ENCODE measurements at places on chromosomes 4 and X.

GRCh38 chrX:65811558-65812228, 144.2 kb downstream of the MSN start:
- no peak for DNase-seq

DNA sequence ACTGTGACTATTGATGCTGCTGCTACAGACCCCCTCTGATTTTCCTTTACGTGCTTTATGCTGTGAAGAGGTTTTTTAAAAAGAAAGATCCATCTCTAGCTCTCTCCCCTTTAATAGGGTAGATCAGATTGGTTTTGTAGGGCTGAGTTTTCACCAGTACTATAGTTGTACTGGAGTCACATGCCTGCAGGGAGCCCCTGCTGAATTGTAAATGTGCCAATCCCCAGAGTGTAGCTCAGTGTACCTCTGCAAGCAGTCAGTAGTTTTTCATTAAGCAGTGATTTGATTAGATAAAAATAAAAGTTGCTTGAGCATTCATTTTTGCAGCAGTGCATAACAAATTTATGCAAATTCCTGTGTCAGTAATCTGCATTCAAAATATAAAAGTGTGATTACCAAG, 179.2 kb downstream of the IL1RAPL2 start:
- no peak for DNase-seq

GRCh38 chr4:70920592-70920991, 18.4 kb downstream of the MOB1B start:
- DNase-seq: no peak

DNA sequence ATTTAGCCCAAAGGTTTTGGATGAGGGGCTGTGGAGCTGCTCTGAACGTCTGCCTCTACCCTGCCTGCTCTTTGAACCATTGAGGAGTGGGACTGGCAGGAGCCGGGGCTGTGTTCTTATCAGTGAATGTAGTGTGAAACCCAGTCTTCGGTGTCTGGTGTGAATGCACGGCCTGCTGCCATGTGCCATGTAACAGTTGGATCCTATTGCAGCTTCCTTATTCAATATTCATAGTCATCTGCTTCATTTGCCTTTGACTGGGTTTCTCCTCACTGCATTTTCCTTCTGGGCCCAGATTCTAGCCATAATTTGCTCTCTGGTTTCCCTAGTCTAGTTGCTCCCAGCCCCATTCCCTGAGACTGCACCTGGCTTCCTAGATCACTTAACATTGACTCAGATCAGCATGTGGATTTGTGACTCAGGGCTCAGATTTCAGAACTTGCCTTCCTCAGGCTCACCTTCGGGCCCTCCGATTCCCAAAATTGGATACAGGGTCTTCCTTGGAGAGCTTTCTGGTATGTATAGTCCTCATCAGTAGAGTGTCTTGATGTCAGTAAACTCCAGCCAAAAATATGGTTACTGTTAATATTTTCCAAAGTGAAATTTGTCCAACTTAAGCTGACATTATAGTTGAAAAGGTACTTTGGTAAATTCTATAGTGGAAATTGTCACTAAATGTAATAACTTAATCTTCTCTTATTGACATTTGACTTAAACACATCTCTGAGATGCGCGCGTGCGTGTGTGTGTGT, 94.0 kb upstream of the DDIT4L start:
- no peak for DNase-seq

GRCh38 chrX:21723084-21723483, 34.8 kb downstream of the SMPX start:
- DNase-seq: no peak

DNA sequence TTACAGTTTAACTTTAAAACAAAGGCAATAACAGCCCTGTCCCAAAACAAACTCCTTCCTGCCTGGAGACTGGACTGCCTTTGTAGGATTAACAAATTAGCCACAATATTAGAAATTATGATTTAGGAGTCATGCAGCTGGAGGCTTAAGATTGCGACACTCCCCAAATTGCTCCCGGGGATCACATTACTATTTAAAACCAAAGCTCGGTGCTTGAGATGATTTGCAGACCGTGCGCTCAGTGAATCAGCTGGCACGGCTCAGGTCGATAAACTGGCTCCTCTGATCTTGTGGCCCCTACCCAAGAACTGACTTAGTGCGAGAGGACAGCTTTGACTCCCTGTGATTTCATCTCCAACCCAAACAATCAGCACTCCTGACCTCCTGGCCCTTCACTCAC, 829.3 kb downstream of the NLGN4X start:
- DNase-seq: no peak

DNA sequence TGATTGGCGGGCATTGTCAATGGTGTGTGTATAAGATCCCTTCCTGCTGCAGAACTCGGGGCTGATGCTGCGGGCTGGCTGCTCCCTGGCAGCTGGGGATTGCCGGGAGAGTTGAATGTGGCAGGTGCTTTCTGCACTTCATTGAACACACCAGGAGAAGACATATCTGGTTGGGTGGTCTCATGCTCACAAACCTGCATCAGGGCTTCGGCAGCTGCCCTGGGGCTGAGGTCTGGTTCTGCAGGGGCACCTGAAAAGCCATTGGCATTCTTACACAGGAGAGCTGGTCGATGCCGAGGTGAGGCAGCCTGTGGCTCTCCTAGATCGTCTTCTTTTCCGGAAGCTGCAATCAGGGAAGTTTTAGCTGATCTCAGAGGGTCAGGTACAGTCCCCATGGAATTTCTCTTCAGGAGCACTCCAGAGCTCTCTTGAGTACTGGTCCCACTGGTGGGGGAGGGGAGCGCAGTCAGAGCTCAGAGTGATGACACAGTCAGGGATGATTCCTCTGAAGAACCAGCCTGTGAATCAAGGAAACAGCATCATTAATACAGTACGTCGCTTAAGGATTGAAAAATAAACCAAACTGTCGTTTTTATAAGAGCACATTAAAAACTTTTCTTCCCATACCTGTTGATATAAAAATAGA, 57.8 kb downstream of the GPRIN3 start:
- no peak for DNase-seq

GRCh38 chrX:79444694-79445210, 77.6 kb upstream of the ITM2A start:
- DNase-seq: no peak

DNA sequence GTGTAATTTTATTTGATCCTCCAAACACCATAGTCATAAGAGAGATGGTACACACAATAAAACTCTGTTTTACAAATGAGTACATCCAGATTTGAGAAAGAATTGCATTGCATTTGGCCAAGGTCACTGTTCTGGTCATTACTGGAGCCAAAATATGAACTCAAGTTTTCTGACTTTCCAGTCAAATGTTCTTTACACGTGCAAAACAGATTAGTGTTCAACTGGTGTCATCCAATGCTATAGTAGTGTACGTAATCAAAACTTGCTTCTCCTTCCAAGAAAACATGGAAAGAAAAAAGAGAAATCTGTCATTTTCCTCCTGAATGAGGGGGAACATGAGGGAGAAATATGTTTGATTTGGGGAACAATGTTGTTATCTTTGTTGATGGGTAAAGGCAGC, 291.9 kb downstream of the NAF1 start:
- DNase-seq: no peak

- no peak for DNase-seq
Observed at GRCh38 chr4:7785017-7785416, 154.6 kb downstream of the AFAP1 start.

DNA sequence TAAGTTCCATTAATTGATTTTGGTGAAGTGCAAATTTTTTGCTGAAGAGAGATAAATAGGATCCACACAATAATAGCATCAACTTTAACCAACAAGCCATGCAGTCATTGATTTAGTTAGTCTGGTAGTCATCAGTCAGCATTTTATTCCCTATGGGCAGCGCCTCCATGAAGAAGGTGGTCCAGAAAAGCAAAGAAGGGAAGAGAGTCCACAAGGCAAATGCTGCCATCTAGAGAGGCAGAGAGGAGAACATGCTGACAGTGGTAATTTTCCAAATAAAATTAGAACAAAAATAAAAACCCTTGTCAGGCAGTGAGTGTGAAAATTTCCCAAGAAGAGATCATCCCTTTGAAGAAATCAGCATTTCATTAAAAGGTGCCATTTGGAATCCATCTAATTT, 366.7 kb upstream of the FAM241A start:
- DNase-seq: no peak

DNA sequence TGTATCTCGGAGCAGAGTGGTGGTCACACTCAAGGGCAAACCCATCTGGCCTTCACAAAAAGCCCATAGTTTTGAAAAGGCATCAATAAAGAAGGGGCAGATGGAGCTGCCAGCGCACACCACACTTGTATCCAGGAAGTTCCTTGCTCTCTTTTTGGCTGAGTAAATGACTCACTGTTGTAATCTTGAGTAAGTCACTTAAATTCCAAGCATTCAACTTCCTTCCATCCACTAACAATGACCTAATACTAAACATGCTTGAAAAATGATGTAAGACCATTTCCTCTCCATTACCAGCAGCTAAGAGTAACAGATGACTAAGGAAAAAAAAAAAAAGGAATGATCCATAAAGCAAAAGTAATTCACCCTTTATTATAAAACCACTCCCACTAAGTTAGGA, 32.4 kb upstream of the MYOZ2 start:
- DNase-seq: no peak

DNA sequence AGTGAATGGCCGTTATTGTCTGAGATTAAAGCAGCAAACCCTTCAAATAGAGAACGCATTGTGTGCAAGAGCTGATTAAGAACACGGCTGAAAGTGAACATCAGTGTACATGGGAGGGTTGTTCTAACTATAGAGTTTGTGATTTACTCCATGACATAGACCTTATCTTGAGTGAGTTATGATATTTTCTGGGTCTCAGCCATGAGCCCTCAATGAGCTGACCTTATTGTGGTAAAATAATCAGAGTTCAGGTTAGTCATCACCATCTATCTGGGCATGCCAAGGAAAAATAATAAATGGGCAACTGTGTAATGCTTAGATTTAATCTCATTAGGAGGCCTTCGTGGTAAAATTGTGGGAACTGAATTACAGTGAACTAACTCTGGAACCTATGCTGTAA, 33.2 kb upstream of the CLDN24 start:
- no peak for DNase-seq

- no peak for DNase-seq
Observed at GRCh38 chrX:120560405-120560841, 339 bp downstream of the CUL4B start.

DNA sequence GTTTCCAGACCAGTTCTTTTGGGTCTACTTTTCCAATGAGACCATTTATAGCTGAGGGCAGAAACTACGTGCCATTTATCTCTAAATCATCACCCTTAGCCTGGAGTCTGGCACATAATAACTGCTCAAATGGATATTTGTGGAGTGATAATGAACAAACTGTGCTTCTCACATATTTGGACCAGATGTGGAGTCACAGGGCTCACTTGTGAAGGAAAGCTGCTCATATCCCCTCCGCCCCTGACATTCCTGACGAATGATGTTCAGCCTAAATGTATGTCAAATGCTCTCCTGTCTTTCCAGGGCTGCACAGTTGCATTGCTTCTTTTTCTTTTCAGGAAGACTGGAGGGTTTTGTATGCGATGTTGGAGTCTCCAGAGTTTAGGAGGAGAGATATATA, 110.1 kb downstream of the GBA3 start:
- DNase-seq: no peak

DNA sequence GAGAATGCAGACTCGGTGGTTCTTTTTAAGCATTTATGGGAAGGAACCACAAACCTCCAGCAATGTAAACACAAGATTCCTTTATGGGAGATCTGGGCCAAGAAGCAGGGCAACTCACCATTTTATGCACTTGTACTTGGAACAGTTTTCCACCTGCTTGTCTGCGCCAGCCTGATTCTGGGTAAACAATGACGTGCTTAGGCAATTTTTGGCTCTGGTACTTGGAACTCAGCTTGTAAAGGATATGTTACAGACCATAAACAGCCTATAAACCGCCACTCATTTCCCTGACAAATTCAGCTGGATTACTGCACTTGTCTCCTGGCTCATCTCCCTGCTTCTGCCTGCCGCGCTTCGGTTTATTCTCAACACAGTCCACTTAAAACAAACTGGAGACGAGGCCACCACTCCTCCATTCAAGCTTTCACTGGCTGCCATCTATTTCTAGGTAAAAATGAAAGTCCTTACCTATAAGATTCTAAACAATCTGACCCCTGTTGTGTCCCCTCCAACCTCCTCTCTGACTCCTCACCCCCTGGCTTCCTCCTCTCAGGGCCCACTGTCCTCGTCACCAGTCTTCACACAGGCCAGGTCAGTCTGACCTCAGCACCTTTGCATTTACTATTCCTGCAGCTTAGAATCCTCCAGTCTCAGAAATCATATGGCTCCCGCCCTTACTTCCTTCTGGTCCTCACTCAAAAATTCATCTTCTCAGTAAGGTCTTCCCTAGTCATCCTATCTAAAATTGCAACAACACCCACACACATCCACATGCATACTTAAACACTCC, 205.9 kb upstream of the GALNT7 start:
- DNase-seq: no peak

GRCh38 chr4:122456231-122457116, at the start of gene IL2:
TSS of gene IL2 (minus strand) at chr4:122456725. CDS start at chr4:122456440, 285 bp downstream.
- no peak for DNase-seq

DNA sequence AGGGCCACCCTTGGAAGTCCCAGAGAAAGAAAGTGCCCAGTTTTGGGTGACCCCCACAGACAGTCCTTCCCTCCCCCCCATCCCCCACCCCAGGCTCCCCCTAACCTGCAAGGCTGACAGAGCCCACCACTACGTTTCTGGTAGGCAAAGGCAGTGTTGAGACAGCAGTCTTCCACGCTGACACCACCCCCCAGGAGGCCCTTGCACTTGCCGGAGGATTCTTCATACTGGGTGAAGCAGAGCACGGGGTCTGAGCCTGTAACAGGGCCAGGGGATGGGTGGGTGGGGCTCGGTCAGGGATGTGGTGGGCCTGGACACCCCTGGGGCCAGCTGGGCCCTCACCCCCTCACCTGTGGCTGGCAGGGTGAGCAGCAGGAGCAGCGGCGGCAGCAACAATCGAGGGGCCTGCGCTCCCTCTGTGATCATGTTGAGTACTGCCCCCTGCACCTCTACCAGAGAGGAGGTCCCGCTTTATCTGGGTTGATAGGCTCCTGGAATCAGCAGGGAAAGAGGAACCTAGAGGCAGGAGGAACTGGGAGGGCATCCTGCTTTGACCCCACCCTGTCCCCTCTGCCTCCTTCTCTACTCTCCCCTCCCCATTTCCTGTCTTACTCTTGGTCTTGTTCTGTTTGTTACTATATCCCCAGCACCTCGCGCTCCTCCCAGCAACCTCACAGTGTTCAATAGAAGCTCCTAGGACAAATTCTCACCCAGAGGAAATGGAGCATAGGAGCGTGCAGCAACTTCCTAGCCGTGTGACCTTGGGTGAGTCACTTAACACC, at the start of gene CFP:
Gene CFP (minus strand): TSS at position 512 of the 782 bp plus-strand sequence. CDS start 86 bp downstream, at position 426.
- DNase-seq: no peak

GRCh38 chr4:186169333-186169944, 21.9 kb upstream of the CYP4V2 start:
- DNase-seq: no peak
